Activated naive CD4-positive, alpha-beta T cell (primary cell): ENCODE measurements at places on chromosomes 12 and 14.

- no peak for DNase-seq
Measured at GRCh38 chr12:54352022-54352531, 12.2 kb downstream of the GPR84 start.

DNA sequence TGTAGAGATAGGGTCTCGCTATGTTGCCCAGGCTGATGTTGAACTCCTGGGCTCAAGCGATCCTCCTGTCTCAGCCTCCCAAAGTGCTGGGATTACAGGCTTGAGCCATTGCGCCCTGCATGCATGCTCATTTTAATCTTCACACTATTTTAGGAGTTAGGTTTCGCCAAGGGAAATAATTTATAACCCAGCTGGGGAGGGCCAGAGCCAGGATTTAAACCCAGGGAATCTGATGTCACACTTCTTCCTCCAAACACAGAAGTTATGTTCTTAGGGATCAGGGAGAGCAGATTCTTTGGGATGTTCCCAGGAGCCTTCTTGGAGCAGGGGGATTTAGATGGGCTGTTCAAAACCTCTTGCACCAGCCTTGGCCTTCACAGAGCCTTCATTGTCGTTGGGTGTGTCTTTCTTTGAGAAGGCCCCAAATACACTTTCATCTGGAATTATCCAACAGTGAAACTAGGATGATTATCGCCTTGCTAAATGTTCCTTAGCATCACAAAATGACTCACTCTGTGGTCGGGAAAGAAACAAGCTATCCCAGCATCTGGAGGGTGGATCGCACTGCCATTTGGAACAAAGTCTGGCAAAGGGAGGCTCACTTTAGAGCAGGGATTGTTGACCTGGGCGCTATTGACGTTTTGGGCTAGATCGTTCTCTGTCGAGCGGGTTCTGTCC is 8.2 kb upstream of the PPP1CC start:
- DNase-seq: no peak

GRCh38 chr12:113081873-113082272 is 25.3 kb downstream of the DTX1 start:
- no peak for DNase-seq

GRCh38 chr12:92558806-92559205 is 144.0 kb upstream of the PLEKHG7 start:
- no peak for DNase-seq

DNA sequence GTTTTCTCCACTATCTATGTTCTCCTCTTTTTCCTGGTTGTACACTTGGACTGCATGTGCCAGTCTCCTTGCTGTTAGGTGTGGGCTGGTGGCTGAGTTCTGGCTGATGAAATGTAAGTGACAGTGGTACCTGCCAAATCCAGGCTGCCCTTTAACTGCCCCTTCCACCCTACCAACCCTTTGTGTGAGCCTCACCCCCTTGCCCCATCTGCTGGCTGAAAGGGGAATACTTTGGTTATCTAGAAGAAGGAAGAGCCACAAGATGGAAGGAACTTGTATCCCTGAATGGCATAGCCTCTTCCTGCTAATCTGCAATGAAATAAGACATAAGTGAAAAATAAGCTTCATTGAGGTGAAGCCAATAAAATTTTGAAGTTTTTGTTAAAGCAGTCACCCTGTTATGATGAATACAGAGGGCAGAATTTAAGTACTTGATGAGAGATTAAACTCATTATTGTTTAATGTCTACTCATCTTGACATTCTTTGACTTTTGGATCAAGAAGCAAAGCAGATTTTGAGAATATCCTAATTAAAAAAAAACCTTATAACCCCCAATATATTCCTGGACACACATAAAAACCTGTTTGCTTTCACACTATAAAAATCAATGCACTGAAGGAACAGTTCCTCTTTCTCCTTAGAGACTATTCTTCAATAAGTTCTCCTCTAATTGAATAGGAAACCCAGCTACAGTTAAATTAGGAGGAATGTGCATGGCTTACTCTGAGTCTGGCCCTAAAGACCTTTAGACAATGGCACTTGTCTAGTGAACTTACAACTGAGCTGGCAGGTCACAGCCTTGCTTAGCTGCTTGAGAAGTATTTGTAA is 262.6 kb upstream of the BTG1 start:
- DNase-seq: no peak

- DNase-seq: no peak
Measured at GRCh38 chr14:52949711-52950409, 990 bp downstream of the FERMT2 start.

- no peak for DNase-seq
Measured at GRCh38 chr12:75471902-75472890, 8.4 kb upstream of the GLIPR1 start.

GRCh38 chr12:111034886-111035577 is 114.7 kb upstream of the MYL2 start:
- no peak for DNase-seq

GRCh38 chr12:14841761-14842160 is 1.6 kb downstream of the ART4 start:
- DNase-seq: no peak

DNA sequence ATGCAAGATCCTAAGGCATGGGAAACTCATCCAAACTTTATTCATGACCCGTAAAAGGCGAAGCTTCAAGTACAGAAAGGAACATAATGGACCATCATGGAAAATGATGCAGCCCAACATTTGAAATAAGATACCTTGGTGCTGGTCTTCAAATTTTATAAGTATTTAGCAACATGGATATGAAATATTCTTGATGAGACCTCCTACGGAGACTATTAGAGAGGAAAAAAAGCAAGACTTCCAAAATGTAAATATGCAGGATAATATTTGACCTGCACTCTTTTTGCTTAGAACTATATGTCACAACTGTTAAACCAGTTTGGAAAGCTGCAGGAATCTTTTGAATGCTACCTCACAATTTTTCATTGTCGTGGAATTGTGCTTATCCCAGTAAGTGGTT is 168.8 kb upstream of the ARID2 start:
- no peak for DNase-seq

GRCh38 chr12:105993766-105994555 is 144.8 kb downstream of the NUAK1 start:
- DNase-seq: no peak

DNA sequence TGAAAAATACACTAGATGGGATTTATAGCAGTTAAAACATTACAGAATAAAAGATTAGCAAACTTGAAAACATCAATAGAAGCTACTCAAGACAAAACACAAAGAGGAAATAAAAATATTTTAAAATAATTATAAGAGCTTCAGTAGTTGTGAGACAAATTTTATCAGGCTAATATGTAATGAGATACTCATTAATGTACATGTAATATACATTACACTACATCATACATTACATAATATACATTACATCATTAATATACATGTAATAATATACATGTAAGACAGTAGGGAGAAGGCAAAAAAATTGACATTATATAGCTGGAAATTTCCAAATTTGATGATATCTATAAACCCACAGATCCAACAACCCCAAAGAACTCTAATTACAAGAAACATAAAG is 249.4 kb upstream of the HMGA2 start:
- no peak for DNase-seq

GRCh38 chr12:115191342-115191741 is 507.4 kb upstream of the TBX3 start:
- no peak for DNase-seq

- no peak for DNase-seq
Measured at GRCh38 chr12:125604976-125605375, 539.7 kb downstream of the AACS start.

DNA sequence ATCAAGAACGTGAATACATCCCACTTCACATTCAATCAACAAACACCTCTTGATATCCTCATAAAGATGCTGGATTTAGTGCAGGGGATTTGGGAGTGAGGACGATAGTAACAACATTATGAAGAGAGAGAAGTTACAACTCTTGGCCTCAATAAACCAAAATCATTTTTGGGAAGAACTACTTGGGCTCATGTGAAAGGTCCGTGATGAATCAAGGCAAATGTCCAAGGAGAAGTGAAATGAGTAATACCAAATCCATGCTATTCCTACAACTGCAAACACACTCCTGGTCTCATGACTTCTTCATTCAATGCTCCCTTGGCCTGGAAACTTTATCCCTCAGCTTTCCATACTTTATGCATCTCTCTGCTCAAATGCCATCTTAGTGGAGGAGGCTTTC is 162.0 kb upstream of the LMNTD1 start:
- no peak for DNase-seq

- DNase-seq: no peak
Measured at GRCh38 chr12:27900920-27901879, 71.3 kb downstream of the PTHLH start.

DNA sequence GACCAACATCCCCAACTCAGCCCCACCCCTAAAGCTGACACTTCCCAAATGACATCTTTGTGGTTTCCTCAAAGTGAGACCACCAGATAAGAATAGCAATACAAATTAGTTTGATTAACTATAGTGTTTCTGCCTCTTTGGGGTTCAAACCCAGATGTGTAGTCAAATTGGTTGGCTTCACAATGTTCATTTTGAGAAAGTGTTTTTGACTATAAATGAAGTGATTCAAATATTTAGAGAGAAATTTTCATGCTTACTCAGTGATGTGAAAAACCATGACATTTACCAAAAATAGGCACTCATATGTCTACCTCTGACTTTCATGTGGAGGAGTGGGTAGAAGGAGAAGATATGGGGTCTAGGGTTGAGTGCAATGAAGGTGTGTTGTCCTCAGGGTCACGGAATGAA is 218.4 kb downstream of the BCAT1 start:
- DNase-seq: no peak

DNA sequence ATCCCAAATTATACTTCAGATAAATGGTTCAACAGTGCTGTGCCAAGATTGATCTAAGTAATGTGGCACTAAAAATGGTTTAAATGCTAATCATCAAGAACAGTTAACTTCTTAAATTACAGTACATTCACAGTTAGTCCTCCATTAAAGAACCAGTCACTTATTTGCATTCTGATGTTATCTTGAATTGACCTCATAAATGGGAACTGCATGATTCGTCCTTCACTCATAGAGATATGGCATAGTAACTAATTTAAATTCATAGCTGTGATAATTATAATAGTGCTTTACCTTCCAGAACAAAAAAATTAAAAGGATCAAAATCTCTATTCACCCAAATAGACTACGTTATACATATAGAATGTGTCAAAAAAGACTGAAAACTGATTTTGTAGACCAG is 61.1 kb downstream of the COCH start:
- DNase-seq: no peak

GRCh38 chr12:1773937-1774655 is 46.3 kb upstream of the LRTM2 start:
- DNase-seq: no peak

DNA sequence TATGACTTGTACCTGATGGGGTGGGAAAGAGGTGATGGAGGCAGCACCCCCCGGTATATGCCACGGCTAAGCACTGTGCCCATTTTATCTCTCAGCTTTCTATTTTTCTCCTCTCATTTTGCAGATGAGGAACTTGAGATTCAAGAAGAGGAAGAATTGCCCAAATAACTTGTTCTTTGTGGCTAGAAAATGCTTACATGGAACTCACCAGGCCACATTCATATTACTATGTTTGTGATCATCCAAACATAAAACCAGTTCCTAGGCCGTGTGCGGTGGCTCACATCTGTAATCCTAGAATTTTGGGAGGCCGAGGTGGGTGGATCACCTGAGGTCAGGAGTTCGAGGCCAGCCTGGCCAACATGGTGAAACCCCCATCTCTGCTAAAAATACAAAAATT is 14.5 kb upstream of the PSMD9 start:
- DNase-seq: no peak

DNA sequence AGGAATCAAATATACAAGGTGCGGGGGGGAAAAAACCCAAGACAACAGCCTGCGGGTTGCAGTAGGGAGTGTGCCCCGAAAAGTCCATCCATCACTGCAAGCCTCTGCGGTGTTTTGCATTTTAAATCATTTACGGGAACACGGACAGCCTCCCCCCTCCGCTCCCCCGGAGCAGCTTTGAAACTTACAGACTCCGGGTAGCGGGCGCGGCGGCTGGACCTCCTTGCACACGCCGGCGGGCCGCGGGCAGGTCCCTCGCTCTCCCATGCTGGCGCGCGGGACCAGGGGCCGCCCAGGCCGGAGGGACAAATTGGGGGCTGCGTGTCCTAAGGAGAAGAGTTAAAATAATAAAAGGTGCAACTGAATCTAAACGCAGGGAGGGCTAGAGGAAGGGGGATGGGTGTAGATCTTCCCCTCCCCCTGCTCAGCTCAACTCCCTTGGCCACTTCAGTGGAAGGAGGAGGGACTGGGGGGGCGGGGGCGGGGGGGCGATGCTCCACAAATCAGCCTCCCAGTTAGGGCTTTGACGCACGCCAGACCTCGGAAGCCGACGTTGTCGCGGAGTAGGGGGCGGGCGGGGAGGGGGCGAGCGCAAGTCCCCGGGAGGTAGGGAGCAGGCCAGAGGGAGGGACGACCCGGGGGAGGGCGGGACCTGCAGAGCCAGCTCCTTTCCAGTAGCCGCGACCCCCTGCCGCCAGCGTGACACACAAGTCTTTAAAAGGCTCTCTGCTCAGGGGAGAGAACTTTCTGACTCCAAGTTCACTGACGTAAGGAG is at the start of gene KCNJ8:
Gene KCNJ8 (minus strand): TSS at position 349 of the 775 bp plus-strand sequence. CDS start 1,090 bp downstream, outside the sequence.
- no peak for DNase-seq

- DNase-seq: no peak
Measured at GRCh38 chr14:74973003-74973653, 17.7 kb upstream of the PGF start.

- no peak for DNase-seq
Measured at GRCh38 chr12:62331306-62331705, 71.1 kb downstream of the USP15 start.

GRCh38 chr14:37417151-37417550 is 177.9 kb downstream of the FOXA1 start:
- DNase-seq: no peak

GRCh38 chr12:70590051-70590450 is 47.2 kb downstream of the PTPRB start:
- DNase-seq: no peak

DNA sequence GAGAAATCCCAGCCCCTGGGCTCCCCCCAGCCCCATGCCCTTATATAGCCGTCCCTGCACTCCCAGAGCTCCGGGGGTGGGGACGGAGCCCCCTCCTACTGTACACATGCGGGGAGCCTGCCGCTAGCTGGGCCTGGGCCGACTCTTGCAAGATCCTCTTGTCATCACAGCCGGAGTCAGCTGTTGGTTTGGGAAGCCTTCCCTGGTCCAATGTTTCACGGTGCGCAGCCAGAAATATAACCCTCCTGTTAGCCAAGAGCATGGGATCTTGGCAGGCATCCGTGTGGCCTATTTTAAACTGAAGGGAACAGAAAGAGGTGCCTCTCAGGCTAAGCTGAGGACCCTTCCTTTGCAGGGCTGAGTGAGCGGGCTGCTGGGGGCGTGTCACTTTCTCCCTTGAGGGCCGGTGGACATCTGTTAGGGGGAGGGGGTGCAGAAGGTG is 175.3 kb downstream of the TSPAN9 start:
- no peak for DNase-seq

DNA sequence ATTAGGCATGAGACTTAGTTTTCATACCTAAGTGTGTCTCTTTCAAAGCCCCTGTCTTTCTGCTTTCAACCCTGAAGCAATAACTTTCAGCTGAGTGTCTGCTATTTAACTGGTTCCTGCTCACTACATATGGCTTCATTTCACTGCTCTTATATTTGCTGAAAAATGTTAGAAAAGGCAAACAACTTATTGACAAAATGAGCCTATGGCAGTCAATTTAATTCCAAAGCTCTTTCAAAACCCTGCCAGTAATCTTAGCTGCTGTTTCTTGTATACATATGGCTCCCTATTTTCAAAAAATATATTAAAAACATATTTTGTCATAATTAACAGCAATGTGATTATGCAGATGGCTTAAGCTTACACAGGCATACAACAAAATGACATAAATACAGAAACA is 334.1 kb upstream of the MGAT4C start:
- no peak for DNase-seq
